ENCODE measurements at places on chromosomes 3 and 15.
A peak's percentile ranks its signal among the peaks of the same experiment; 100 is the strongest.

DNA sequence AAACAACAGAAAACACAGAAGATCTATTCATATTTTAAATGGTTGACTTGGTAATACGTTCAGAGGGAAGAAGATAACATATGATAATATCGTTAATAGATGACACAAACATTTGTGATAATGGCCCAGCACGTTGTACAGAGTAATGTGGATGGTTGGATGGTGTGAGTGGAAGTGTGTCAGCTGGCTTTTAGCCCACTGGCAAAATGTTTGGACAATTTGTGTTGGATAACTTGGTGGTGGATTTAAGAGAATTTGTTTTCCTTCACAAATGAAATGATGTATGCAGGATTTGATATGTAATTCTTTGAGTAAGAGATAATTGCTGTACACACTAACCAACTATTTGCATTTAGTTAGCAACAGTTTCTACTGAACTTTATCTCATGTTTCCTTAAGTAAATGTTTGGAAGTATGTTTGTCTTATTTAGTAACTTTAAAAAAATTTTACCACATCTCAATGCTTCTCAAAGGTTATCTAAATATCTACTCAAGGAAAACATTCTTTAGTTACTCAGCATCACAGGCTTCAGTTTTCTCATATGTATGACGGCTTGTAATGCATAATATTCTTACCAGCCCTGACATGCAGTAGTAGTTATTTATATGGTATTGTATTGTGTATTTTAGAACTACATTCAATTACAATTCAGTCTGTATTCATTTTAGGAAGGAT lies 328.5 kb upstream of the GOLIM4 start:
- no peak for DNase-seq

DNA sequence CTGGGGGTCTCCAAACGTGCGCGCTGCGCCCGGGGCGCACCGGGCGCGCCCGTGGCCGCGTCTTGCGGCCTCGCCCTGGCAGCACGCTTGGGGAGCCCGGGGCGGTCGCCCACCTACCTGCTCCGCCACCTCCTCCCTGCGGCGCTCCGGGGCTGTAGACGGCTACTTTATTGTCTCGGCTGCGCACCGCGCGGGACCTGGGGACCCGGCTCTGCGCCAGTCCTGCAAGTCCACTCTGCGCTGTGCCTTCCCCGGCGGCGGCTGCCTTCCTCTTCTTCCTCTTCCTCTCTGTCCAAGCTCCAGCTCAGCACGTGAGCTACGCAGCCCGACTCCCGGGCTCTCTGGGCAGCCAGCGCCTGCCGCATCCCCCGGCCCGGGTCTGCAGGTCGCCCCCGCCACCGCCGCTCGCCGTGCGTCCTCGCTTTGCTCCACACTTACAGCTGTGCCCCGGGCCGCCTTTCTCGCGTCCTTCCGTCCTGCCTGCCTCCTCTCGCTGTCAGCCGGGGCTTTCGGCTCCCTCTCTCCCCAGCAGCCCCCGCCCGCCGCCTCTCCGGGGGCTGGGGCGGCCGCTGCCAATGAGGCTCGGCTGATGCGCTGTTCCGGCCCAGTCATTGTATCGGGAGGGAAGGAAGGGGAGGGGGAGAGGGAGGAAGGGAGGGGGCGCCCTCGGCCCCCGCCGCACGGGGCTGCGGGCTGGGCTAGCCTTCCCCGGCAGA lies 156.4 kb upstream of the FRMD4B start:
- no peak for DNase-seq

DNA sequence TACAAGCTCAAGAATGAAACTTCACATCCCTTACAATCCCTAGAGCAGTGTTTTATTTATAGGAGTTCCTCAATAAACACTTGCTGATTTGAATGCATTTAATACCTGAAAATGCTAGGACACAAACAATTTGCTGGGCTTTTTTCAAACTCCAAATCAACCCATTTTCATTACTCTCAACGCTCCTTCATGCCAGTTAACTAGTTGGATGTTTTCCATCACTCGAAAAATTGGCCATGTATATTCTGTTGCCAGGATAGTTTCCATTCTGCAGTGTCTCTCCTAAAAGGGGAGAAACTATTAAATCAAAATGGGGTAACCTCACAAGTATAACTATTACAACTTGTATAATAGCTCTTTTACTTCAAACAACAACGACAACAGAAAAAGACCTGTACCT lies 1.2 kb downstream of the GBE1 start:
- no peak for DNase-seq

GRCh38 chr3:130789782-130790322 lies 43.2 kb upstream of the PIK3R4 start:
- no peak for DNase-seq

GRCh38 chr15:90039996-90040395 lies 38.9 kb downstream of the ZNF710 start:
- no peak for DNase-seq

DNA sequence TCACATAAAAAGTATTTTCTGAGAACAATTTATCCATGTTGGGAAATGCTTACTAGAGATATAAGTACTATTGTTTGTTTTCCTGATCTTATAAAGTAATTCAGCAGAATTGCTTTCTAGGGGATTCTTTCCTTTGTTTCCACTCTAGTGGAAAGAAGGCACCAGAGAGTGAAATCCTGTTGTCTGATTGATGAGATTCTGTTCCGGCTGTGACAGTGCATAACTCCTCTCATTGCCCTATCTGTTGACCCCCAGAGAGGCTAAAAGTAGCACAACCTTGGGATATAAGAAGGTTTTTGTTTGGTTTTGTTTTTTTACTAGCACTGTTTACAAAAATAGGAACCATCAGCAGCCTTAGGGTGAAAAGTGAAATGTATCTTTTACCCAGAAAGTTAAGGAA lies 114.1 kb downstream of the ALCAM start:
- no peak for DNase-seq

- peak; percentile 51 for DNase-seq
Observed at GRCh38 chr3:128922804-128923459, 43.5 kb downstream of the ACAD9 start.

All from CD4-positive, alpha-beta T cell treated with Interleukin-2 at 100 ng/mL for 4 hours (primary cell).